Mucosa of gallbladder (tissue), 1 donor: ENCODE measurements at places on chromosomes 5 and 9. TPM values are rescaled to one million over a fixed set of nuclear protein-coding genes. Genes with fewer than 3 reads are reported as not detected.

Gene PCDHA12
- total RNA-seq = 10.0 TPM

Gene DCAF10
- 27.7 TPM for total RNA-seq

Gene ZNF366
- total RNA-seq = 3.1 TPM

Gene HACD4
- total RNA-seq = 2.8 TPM

Gene COL27A1
- total RNA-seq = 41.1 TPM

Gene SHLD3
- 3.1 TPM for total RNA-seq

Gene ELOVL7
- 66.8 TPM for total RNA-seq

Gene FBP2
- not detected for total RNA-seq

Gene TNPO1
- 99.6 TPM for total RNA-seq

Gene IFNB1
- not detected for total RNA-seq

Gene HNRNPK
- total RNA-seq = 381 TPM

Gene CTNNAL1
- total RNA-seq = 21.7 TPM

Gene IL7R
- total RNA-seq = 34.0 TPM

Gene LVRN
- 0.43 TPM for total RNA-seq

Gene PAEP
- not detected for total RNA-seq

Gene PCDHGB4
- total RNA-seq = 5.2 TPM

Gene SLC31A2
- total RNA-seq = 7.5 TPM

Gene TMEM215
- not detected for total RNA-seq

Gene GRXCR2
- total RNA-seq = not detected

Gene CNTFR
- 23.0 TPM for total RNA-seq

Gene SPACA9
- 10.4 TPM for total RNA-seq

Gene MPDZ
- total RNA-seq = 28.8 TPM

Gene C5orf52
- not detected for total RNA-seq

Gene ANXA2R
- 2.8 TPM for total RNA-seq

Gene MARVELD2
- 47.1 TPM for total RNA-seq

Gene SKP2
- total RNA-seq = 16.8 TPM

Gene CDH9
- not detected for total RNA-seq

Gene ARSB
- 13.6 TPM for total RNA-seq

Gene NNT
- total RNA-seq = 107 TPM

Gene SPATA31D4
- not detected for total RNA-seq

Gene CCDC192
- not detected for total RNA-seq

Gene PCDHA9
- total RNA-seq = 0.29 TPM

Gene SLCO6A1
- total RNA-seq = not detected

Gene ARPC5L
- 33.7 TPM for total RNA-seq

Gene HINT1
- total RNA-seq = 152 TPM

Gene PDLIM4
- total RNA-seq = 20.7 TPM

Gene FAXDC2
- total RNA-seq = 91.0 TPM

Gene NRARP
- 124 TPM for total RNA-seq

Gene CDH18
- total RNA-seq = 0.32 TPM

Gene MEIKIN
- total RNA-seq = not detected

Gene IFNA21
- not detected for total RNA-seq

Gene MYOZ3
- 2.2 TPM for total RNA-seq

Gene IFNA13
- not detected for total RNA-seq

Gene F2RL2
- total RNA-seq = 1.9 TPM

Gene PCDHGA4
- 3.3 TPM for total RNA-seq

Gene PCDHGC3
- total RNA-seq = 82.4 TPM

Gene CXCL14
- total RNA-seq = 4.7 TPM

Gene ZNF618
- total RNA-seq = 26.6 TPM

Gene NMUR2
- total RNA-seq = 0.09 TPM

Gene EPB41L4A
- total RNA-seq = 61.9 TPM

Gene SHROOM1
- 96.1 TPM for total RNA-seq

Gene PTPDC1
- total RNA-seq = 4.6 TPM

Gene GABRA6
- not detected for total RNA-seq

Gene PCSK1
- not detected for total RNA-seq

Gene SPINK13
- not detected for total RNA-seq
